ENCODE measurements at places on chromosomes 13 and 19. TPM values are rescaled to one million over a fixed set of nuclear protein-coding genes. Genes with fewer than 3 reads are reported as not detected.

- DNase-seq, result peak; percentile 69
Measured at GRCh38 chr19:28633319-28634018, 579.5 kb downstream of the UQCRFS1 start.

- DNase-seq, result no peak
Measured at GRCh38 chr13:61413572-61414535, 1.8 kb downstream of the PCDH20 start.

DNA sequence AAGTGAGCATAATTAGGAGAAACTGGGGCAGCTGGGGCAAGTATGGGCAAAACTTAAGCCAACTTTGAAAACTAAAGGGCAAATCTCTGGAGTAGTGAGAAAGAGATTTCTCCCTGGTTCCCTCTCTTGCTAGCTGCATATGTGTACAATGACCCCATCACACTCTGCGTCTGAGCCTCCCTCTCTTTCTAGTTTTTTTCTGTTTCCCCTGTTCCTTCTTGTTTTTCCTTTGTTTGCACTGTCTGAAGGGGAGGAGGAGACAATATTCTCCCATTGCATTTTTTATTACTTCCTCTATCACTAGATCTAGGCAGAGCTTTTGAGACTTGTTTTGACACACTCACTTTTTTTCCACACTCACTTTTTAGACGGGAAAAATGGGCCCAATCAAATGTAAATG, 11.2 kb upstream of the CLDN10 start:
- no peak for DNase-seq

DNA sequence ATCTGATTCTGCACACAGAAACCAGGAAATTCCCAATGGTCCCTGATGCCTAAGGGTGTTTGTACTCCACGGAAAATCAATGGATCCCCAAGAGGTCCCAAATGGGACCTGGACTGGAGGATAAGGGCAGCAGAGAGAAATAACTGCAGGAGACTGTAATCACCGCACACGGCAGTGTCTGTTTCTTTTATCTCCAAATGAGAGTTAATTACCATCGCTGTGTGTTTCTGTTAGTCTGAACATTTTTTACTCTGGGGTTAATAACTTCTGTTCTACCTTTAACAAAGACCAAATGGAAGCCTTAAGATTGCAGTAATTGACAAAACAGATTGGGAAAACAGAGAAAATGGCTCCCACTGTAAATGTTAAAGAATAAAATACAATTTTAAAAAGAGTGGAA, 320.9 kb downstream of the DCLK1 start:
- DNase-seq, result no peak

GRCh38 chr13:23771552-23771951, 117.6 kb downstream of the MIPEP start:
- no peak for DNase-seq

- no peak for DNase-seq
Measured at GRCh38 chr13:26920614-26921355, 160.2 kb upstream of the GPR12 start.

DNA sequence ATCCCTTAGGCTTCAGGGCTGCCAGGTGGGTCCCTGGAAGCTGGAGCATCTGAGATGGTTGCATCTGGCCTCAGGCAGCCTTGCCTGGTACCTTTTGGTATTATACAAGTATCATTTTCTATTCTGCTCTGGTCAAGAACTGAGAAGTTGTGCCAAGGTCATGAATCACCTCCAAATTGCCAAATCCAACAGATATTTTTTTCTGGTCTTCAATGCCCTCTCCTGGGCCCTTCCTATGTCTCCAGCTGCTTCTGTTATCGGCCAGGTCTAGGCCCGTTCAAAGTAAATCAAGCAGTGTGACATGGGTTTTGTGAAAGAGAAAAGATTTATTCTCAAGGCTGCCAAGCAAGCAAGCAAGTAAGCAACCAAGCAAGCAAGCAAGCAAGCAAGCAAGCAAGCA, 271.1 kb upstream of the MAB21L1 start:
- DNase-seq, result no peak

DNA sequence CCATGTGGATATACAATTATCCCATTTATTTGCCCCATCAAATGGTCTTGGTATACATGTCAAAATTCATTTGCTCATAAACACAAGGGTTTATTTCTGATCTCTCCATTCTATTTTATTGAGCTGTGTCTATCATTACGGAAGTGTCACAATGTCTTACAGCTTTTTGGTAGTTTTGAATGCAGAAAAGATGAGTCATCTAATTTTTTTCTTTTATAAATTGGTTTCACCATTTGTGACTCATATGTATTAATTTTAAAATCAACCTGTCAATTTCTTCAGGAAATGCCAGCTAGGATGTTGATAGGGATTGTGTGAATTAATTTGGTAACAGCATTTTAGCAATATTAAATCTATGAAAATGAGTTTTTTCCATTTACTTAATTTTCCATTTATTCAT, 2549.4 kb downstream of the PCDH9 start:
- no peak for DNase-seq

DNA sequence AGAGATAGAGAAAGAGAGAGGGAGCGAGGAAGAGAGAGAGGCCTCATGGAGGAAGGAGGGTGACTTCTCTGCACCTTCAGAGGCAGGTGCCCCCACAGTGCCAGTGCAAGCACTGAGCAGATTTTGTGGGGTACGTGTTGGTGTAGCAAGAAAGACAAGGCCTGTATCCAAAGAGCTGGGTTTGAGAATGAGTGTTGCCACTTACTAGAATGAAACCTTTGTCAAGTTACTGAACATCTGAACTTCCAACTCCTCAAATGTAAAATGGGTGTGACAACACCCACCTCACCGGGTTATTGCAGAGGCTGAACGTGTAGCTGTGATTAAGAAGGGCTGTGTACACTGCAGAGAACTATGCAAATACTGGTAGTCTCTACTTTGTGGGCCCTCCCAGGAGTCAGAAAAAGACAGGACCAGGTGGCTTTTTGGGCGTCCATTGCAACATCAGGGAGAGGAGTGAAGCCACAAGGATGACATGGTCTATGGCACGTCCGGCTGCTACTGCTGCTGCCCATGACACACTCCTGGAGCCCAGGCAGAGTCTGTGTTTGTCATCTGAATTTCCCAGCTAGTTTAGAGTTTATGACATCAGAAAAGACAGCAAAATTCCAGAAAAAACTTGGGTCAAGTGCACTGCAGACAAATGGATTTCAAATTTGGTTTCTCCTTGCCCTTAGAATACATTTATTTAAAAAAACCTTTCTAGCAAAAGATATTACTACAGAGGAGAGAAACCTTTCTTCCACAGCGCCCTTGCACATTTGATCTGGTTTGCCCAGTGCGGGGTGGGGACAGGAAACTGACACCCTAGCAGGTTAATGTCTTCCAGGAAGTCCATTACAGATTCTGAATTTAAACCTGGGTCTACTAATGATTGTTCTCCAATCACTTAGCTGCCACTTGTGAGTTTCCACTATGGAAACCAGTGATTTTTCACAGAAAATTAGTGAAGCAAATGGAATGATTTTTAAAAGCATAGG, 54.0 kb upstream of the ATP12A start:
- peak; percentile 29 for DNase-seq

GRCh38 chr19:3253270-3253669, 28.8 kb downstream of the CELF5 start:
- DNase-seq, result no peak

DNA sequence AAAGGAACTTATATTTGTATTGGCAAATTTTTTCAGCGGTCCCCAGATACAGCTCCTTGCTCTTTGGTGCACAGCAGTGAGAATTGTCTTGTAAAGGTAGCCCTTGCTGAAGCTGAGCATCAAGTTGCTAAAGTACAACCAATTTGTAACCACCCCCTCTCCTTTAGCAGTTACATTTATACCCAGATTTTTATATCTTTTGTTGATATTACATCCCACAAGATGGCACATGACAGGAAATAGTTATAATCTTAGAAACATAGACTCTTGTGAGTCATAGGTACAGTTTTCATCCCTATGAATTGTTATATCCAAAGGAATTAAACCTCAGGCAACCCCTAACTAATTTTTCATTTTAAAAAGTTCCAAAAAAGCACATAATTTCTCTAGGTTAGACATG, 523.0 kb upstream of the SLITRK1 start:
- DNase-seq, result no peak

GRCh38 chr13:113748862-113749451, 10.1 kb upstream of the TMEM255B start:
- DNase-seq, result no peak

GRCh38 chr13:99558570-99559180, 57.4 kb downstream of the TM9SF2 start:
- no peak for DNase-seq

DNA sequence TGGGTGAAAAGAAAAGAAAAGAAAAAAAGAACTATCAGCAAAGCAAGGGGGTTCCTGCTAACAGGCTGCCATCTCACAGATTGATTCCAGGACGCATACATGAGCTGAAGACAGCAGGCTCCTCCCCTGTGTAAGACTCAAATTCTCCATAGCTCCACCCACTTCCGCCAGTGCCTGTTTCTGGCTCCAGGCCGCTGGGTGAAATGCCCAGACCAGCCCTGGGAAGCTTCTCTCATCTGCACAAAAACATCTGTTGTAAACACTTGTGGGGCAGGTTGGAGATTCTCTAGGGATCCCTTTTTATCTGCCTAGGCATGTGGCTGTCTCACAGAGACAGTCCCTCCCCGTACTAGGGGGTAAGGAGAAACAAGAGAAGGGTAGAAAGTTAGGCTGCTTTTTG, 1054.4 kb upstream of the SPRY2 start:
- peak; percentile 93 for DNase-seq

DNA sequence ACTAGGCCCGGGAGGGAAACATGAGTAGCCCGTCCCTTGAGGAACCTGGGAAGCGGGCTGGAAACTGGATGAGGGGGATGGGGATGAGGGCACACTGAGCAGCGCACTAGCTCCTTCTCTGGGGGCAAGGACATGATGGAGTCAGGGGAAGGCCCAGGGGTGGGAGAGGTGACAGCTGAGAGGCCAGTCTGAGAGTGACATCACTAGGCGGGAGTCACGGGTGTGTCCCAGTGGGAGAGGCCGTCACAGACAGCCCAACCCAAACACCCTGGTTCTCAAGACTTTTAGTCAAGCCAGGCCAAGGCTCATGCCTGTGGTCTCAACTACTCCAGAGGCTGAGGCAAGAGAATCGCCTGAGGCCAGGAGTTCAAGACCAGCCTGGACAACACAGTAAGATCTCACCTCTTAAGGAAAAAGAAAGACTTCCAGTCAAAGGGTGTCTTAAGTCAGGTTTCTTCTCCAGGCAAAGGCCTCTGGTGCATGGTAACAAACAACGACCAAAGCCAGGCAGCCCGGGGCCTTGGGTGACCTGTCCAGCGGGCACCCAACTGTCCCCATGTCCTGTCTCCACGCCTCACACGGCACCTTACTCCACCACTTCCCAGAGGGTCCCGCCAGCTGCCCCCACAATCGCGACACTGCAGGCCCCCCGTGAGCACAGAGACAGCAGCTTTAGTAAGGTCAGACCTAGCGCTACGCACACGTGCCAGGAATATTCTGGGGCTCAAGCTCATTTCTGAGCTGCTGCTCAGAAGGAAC, 25.5 kb upstream of the TIMM44 start:
- DNase-seq, result no peak

DNA sequence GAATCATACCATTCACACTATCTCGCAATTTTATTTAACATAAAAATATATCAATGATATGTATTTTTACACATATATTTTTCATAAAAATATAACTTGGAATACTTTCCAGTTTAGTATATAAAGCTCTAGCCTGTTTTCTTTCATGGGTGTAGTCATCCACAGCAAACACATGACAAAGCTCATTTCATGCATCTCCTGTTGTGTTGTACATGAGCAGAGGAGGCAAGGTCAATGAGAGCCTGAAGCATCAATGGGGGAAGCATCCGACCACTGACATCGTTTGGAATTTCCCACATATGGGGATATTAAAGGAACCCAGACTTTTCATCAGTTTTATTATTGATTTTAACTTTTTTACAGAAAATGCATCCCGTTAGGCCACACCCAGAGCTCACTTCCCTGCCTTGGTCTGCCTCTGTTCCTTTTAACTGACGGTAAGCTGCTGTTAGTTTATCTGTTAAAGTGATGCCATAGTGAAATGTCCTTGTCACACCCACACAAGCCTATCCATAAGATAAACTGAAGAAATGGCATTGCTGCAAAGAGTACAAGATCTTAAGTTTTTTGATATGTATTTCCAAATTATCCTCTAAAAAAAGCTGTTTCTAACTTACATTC, 44.0 kb downstream of the MIPEP start:
- no peak for DNase-seq

- no peak for DNase-seq
Measured at GRCh38 chr13:25971047-25971446, 80.8 kb downstream of the SHISA2 start.

- no peak for DNase-seq
Measured at GRCh38 chr13:110676595-110677587, 29.0 kb downstream of the CARS2 start.

KLK14 gene
- total RNA-seq, result not detected

ZNF850 gene
- 0.34 TPM for total RNA-seq

OR4F17 gene
- not detected for total RNA-seq

TPTE2 gene
- total RNA-seq, result not detected

CGB3 gene
- total RNA-seq, result not detected

ELOF1 gene
- 48.1 TPM for total RNA-seq

FPR2 gene
- not detected for total RNA-seq
